ENCODE measurements at places on chromosomes 2 and 18.

GRCh38 chr18:36828157-36828629 lies 609 bp downstream of the TPGS2 start:
- peak; percentile 74 for DNase-seq

DNA sequence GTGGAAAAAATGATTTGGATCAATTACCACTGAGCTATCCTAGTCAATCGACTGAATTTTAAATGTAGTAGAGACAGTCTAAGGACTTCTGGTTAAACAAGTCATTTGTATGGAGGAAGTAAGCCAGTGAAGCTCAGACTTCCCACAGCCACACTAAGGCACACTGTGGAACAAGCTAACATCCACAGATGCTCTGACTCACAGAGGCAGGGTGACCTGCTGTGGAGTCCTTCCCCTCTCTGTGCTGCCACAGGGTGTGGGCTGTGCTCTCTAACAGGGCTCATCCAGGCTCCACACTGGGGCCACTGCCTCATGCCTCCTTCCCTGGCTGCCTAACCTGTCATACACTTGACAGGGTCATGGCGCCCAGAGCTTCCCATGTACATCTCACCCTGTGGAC lies 351.0 kb downstream of the GALR1 start:
- no peak for DNase-seq

DNA sequence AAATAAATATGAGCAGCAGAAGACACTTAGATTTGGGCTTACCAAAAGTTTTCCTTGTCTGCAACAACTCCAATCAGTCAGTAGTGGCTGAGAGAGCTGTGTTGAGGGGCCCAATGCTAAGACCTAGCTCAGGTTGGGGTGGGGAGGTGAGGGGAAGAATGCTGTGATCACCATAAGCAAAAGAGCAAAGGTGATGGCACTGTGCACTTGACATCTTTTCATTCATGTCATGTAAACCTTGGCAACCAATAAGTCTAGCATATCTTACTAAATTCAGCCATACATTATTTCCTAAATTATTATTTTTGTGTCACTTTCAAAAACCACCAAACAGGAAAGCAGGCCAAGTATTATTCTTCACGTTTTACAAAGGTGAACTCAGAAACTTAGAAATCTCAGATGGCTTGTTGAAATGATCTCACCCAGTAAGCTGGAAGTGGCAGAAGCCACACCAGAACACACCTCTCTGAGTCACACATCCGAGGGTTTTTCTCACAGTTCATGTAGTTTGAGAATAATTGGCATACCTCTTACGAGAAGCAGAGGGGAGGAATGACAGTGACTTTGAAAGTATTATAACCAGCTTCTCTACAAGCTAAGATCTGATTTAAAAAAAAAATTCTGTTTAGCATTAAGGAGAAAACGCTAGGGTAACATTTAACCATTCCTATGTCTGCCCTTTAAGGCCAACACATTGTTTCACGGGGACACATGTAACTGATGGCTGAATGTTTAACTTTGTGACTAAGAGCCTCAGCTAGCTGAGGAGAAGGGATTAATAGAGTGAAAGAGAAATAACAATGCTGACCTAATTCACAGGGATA lies 43.3 kb upstream of the SETBP1 start:
- peak; percentile 32 for DNase-seq

DNA sequence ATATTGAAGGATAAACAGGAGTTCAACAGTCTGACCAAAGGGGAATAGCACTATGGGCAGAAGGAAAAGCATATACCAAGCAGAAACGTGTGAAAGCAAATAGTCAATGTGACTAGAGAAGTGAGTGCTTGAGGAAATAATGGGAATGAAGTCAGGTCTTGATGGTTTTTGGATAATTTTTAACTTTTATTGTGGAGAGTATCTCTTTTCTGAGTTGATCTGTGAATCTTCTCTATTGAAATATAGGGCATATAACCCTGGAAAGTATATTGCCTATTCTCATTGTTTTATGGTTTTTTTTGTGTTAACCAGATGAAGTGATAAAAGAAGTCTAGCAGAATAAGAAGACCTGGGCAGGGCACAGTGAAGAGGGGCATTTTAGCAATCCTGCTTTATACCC lies 16.4 kb upstream of the FABP1 start:
- DNase-seq = no peak

DNA sequence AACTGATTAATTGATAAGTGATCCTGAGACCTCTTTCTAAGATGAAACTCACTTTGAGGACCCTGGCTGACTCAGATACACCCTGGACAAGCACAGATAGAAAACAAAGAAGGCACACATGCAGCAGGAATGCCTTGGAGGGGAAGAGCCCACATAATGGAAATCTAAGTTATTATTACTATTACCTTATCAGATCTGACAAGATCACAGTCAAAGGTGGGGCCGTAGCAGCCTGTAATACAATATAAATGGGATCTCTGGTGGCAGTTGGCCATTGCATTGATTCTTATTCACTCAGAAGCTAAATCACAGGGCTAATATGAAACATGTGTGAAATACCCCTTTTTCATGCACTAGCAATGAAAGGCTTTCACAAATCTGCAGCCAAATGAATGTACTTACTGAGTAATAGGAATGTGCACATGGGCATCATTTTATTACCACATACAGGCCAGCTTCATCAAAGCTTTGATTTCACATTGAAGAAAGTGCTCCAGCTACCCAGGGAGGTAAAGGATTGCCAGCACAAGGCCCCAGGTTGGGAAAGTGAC lies 84.0 kb downstream of the ZBTB7C start:
- no peak for DNase-seq

DNA sequence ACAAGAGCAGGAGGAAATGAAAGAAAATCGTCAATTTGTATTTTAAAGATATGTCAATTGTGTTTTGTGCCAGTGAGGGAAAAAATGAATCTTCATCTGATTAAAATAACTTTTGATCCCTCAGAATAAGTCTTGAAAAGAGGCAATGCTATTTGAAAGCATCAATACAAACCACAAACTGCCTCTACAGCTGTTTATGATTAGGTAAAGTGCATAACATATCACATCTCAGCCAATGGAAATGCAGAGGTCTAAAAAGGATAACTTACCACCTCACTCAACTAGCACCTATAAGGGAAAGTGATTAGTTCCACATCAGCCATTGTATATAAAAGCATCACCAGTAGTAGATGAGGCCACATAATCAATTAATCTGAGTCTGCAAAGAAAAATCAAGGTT lies 492.2 kb upstream of the CDH2 start:
- no peak for DNase-seq

DNA sequence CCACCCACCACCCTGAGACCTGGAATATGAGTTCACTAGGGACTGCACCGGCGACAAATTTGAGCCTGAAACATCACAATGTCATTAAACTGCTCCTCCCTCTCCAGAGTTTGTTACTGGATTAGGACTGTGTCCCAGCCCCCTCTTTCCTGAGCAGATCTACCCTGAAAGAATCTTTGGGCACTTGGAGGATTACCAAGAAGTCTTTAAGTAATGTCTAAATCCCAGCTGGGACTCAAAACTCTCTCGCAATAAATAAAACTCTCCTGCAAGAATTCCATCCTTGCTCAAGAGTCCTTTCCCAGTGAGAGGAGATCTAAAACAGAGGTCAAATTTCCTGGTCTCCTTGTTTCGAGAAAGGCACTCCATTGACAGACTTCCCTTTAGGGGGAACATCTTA lies 20.9 kb downstream of the GKN2 start:
- peak; percentile 75 for DNase-seq

DNA sequence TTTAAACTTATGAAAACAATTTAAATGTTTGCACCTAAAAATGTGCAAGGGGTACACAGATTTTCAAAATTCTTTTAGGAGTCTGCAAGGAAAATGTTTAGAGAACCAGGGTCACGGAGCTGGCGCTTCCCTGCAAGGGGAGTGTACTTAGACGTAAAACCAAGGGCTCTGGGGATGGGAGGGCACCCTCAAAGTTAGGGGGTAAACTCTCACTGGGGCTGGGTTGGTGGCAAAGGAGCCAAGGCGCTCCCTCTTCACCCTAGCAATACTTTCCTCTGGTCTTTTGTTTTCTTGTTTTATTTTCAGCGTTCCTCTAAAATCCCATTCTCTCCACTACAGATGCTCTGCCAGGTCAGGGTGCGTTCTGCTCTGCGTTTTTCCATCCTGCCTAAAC lies 20.0 kb downstream of the TMEM247 start:
- DNase-seq = no peak

DNA sequence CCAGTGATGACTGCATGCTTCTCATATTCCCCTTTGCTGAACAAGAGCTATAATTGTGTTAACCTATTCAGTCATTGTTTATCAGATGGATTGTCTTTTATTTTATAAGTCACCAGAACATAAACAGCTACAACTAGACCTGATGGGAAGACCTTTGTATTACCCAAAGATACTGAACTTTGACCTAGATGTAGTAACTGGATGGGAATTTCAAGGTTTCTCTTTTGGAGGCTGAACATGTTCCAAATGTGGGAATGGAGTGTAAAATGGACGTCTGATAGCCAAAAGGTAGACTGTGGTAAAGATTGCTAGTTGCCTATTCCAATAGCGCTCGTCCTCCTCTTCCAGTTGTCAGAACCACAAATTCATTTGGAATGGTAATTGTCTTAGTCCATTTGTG lies 56.4 kb upstream of the ST3GAL5 start:
- DNase-seq = no peak

DNA sequence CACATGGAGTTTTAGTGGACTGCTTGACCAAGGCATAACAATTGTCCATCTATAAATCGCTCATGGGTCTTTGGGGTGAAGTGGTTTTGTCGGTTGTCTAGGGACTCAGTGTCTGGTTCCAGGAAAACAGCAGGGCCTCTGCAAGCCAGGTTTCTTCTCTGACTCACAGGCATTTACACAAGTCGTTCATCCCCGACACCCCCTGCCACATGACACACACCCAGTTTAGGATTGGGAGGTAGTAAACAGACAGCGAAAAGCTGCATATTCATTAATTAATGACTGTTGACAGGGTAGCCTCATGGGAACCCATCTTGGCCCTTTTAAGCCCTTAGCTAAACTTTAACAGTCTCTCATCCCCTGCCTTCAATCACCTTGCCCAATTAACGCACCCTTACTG lies 194.8 kb upstream of the ACVR2A start:
- DNase-seq = no peak

DNA sequence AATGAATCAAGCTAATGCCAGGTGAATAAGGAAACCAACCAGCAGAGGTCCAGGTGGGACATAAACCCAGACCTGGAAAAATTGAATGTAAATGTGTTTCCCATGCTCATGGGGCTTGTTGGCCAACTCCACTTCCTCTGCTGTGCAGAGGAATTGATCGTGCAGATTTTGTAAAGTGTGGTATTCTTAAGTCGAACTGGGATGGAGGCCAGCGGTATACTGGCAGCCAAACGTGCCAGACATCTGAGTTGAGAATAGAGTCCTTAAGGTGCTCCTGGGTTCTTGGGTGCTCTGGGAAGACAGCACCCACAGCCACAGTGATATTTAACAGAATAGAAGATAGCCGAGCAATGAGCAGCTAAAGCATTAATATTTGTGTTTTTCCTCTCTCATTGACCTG lies 146.5 kb upstream of the LGALSL start:
- DNase-seq = no peak

- DNase-seq = peak; percentile 71
Measured at GRCh38 chr18:56298935-56299334, 339.5 kb downstream of the TXNL1 start.

GRCh38 chr2:78201064-78201575 lies 678.9 kb upstream of the LRRTM4 start:
- DNase-seq = no peak

GRCh38 chr2:127428057-127428814 lies 10.0 kb downstream of the PROC start:
- DNase-seq = no peak

DNA sequence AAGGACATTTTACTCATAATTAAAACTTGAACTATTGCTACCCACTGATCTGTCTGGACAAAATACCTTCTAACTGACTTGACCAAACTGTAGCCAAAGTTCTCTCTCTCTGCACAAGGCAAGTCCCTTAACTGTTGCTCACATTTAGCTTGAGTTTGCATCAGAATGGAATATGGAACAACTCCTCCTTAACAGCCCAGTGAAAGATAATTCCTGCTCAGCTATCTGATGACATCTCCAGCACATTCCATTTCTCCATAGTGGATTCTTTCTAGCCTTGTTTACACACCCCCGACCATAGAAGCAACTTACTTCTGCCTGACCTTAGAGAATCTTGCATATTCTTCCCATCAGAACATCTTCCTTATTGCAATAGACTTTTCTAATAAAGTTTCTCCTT lies 317.2 kb upstream of the CDH2 start:
- DNase-seq = peak; percentile 72

GRCh38 chr2:128535953-128536352 lies 217.3 kb upstream of the HS6ST1 start:
- peak; percentile 63 for DNase-seq

- DNase-seq = no peak
Measured at GRCh38 chr2:64819361-64819760, 165.6 kb upstream of the SERTAD2 start.

DNA sequence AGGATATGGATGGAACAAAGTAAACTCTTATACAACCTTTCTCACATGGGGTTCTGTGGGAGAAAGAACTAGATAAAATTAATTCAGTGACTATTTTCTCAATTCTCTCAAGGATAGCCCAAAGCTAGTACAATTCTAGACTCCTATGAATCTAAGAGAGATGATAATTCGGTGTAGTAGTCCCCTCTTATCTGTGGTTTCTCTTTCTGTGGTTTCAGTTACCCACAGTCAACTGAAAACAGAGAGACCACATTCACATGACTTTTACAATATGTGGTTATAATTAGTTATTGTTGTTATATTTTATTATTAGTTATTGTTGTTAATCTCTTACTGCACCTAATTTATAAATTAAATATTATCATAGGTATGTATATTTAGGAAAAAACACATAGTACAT lies 53.5 kb upstream of the C2orf15 start:
- no peak for DNase-seq

GRCh38 chr18:79136742-79137141 lies 67.5 kb downstream of the ATP9B start:
- no peak for DNase-seq

Measured in adipocyte (in vitro differentiated cells).